Astrocyte of the spinal cord (primary cell): ENCODE measurements at places on chromosomes 3 and 15.

DNA sequence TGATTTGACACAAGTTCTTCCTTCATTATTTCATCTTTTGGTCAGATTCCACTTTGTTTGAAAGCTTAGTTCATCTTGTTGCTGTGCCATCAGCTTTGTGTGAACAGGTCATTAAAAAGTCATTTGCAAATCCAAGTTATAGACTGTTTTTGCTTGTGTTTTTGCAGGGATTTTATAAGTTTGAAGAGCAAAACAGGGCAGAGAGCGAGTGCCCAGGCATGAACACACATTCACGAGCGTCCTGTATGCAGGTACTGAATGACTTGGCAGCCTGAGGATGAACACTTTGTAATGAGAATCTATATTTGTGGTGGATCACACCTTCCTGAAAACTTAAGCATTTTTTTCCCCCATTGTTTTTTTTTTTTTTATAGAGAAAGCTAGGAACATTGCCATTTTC, 60.6 kb upstream of the SAMMSON start:
- no peak for DNase-seq

DNA sequence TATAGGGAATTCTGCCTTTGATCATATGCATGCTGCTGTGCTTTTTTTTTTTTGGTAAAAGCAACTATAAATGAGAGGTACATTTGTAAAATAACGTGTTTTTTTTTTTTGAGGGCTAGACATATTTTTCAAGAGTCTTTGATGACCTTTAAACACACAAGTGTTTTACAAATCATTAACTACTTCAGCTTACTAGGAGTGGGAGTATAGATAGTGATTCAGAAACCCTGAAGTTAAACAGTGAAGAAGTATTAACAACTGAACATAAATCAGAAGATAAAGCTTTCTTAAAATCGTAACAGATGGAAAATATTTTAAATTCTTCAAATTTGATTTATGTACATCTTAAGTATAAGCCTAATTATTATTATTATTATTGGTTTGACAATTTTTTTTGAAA, 2.9 kb upstream of the GMNC start:
- DNase-seq: no peak

- DNase-seq: peak; percentile 43
Observed at GRCh38 chr3:23865595-23866396, 51.0 kb downstream of the NKIRAS1 start.

DNA sequence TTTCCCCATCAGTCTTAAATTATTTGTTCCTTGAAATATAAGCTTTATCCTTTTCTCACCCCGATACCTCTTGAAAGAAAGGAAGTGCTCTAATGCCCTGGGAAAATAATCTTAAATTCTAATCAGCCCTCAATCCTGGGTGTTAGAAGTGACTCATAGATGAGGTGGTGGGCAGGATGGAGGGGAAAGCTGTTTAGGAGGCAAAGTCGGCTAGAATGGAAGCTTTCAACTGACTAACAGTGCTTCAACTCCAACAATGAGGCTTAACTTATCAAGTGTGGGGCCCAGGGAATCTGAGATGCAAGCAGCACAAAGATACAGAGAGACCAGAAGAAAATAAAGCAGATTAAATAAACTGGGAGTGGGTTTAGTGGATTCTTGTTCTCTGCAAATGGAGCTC, 175.8 kb downstream of the EPHB1 start:
- no peak for DNase-seq

DNA sequence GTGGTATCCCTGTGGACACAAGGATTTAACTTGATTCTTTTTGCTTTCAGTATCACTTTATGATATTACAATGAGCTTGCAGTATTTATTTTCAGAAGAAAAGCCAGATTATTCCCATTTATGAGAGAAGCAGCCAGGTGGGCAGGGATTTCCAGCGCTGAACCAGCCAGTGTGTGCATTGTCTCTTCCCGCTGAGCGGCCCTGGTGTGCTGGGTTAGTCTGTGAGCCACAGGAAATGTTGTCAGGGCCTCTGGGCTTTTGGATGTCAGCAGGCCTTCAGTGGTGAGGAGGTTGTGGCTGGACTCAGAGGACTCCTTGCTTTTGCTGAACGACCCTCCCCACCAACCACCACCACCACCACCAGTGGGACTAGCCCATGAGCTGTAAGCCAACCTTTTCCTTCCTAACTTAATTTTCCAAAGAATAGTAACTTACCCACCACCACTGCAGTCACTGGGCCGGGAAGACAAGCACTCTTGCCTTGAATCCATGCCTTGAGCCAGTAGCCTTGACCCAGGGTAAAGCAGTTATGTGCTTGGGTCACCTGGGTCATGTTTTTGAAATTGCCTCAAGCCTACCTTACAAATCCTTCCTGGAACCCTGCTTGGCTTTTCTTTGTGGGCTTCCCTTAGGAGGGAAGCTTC, 33.1 kb downstream of the FLNB start:
- DNase-seq: peak; percentile 59
